ENCODE measurements at places on chromosomes 7 and 10. TPM values are rescaled to one million over a fixed set of nuclear protein-coding genes. Genes with fewer than 3 reads are reported as not detected.

JCAD gene
- 20.4 TPM for total RNA-seq

ZNF117 gene
- 42.3 TPM for total RNA-seq

RRP12 gene
- total RNA-seq: 41.9 TPM

SPDYE2B gene
- not detected for total RNA-seq

- no peak for DNase-seq
Measured at GRCh38 chr10:118003126-118003525, 43.6 kb downstream of the RAB11FIP2 start.

DNA sequence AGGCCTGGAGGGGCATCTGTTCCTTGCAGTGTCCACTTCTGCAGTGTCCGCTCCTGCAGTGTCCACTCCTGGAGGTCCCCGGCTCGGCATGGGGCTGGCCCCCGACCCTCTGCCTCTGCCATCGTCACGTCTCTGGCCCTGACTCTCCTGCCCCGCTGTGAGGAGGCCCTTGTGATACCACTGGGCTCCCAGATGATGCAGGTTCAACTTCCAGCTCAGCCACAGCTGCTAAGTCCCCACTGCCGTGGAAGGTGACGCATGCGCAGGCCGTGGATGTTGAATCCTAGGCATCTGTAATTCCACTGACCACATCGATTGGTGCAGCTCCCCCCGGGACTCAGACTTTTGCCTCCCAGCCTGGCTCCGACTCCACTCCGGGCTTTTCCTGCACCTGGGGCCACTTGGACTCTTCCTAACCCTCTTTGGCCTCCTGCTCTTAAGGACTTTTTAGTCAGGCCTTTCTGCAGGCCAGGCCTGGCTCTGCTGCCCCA is 95.1 kb downstream of the GLRX3 start:
- DNase-seq: no peak

DNA sequence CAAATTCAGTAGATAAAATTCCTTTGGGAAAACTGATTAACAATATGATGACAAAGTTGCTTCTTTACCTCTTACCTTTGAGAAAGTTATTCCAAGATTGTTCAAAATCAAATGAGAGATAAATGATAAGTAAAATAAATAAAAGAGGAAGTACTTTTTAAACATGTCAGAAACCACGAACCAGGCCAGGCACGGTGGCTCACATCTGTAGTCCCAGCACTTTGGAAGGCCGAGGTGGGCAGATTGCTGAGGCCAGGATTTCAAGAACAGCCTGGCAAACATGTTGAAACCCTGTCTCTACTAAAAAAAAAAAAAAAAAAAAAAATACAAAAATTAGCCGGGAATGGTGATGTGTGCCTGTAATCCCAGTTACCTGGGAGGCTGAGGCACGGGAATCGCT is 296.6 kb downstream of the HGF start:
- DNase-seq: no peak

DNA sequence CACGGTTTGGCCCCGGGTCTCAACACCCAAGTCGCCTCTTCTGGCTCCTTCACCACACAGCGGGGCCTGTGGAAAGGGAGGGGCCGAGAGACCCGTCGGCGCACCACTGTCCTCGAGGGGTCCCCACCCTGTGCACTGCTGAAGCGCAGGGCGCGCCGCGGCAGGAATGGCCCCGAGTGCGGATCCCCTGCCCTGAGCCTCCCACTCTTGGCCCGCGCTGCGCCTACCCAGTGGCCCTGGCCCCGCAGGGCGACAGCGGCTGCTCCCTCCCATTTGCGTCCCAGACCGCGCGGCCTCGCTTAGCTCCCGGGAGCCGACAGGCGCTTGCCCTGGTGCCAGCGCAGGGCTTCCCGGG is 2.1 kb upstream of the SFMBT2 start:
- DNase-seq: no peak

DNA sequence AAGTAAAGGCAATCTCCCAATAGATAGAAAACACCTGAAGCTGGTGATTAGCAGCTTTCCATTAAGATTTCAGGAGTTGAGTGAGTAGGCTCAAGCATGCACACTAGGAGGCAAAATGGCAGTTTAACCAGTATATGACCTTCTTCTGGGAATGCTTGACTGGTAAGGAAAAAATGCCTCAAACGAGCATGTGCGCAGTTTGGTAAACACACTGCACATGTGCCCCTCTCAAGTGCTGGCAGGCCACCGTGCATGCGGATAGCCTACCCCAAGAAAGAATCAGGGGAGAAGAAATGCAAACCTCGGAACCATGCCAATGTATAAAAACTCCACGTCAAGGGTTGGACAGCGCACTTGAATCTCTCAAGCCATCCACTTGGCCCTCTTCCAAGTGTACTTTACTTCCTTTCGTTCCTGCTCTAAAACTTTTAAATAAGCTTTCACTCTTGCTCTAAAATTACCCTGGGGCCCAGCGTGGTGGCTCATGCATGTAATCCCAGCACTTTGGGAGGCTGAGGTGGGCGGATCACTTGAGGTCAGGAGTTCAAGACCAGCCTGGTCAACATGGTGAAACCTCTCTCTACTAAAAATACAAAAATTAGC is 98.8 kb upstream of the CDK1 start:
- no peak for DNase-seq
